ENCODE measurements at places on chromosomes 2 and 18.

GRCh38 chr18:36688020-36688965, 140.5 kb downstream of the TPGS2 start:
- peak; percentile 68 for DNase-seq

DNA sequence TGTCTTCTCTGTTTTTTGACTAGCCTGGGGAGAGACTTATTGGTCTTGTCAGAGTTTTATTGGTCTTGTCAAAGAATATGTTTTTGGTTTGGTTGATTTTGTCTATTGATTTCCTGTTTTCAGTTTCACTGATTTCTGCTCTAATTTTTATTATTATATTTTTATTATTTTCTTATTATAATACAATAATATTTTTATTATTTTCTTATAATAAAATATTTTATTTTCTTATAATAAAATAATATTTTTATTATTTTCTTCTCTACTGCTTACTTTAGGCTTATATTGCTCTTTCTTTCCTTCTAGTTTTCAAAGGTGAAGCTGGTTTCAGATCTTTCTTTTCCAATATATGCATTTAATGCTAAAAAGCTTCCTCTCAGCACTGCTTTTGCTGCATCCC, 62.0 kb downstream of the TRAPPC12 start:
- DNase-seq: no peak

GRCh38 chr2:144500563-144500962, 19.4 kb downstream of the ZEB2 start:
- no peak for DNase-seq

GRCh38 chr2:10515887-10516286, 67.8 kb upstream of the ODC1 start:
- no peak for DNase-seq

DNA sequence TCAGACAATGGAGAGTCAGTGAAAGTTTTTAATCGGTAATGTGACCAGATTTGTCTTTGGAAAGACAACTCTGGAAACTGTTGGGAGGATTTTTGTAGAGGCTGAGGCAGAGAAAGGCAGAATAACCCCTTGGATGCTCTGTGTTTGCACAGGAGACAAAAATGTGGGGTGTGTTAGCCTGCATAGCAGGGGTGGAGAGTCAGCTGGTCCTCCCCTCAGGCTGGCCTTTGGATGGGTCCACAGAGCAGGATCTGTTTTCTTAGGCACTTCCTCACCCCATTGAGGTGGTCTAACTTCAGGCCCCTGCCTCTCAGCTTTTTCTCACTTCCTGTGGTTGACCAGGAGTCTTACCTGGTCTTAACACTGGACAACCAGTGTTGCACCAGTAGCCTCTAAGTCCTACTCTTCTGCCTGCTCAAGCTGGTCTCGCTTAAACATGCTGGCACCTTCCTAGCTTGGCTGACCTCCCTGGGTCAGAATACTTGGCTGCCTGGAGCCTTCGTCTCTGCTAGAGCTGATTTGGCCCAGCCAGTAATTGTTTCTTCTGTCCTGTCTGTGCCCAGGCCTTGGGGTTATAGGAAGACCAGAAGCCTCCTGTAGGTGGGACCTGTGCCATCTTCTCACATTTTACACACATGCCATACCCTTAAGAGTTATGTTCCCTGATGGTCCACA, 259.8 kb upstream of the RASGRP3 start:
- DNase-seq: peak; percentile 70

DNA sequence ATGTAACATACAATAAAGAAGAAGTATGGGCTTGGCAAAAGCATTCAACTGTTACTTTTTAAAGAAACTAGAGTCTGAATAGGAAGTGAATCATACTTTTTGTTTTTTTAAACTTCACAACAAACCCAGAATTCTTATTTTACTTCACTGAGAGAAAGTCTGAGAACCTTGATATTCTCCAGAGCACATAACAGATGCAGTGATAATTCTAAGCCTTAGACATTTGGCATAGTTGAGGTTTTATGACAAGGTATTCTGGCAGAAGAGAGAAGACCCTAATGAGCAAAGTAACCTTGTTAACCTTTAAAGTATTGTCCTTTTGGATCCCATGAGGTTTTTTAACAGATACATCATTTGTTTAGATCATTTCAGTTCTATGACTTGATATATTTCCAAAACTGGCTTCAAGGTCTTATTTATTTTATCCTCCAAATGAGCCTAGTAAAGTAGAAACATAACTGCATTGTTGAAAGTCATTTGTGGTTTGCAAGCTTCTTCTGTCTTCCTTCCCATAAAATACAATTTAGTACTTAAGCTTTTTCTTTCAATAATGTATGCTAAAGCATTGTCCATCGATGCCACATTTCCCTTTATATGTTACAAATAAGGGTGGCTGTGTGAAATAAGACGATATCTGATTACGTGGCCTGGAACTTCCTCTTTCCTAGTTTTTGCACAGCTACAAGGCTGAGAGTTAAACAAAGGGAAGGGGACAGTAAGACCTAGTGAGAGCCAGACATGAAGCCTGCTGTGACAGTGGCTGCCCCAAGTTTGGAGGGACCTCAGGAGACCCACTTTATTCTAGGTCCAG, 86.1 kb upstream of the ITPRID2 start:
- no peak for DNase-seq

- no peak for DNase-seq
These were observed 41.0 kb upstream of the ACTR3 start for GRCh38 chr2:113848758-113849415.

DNA sequence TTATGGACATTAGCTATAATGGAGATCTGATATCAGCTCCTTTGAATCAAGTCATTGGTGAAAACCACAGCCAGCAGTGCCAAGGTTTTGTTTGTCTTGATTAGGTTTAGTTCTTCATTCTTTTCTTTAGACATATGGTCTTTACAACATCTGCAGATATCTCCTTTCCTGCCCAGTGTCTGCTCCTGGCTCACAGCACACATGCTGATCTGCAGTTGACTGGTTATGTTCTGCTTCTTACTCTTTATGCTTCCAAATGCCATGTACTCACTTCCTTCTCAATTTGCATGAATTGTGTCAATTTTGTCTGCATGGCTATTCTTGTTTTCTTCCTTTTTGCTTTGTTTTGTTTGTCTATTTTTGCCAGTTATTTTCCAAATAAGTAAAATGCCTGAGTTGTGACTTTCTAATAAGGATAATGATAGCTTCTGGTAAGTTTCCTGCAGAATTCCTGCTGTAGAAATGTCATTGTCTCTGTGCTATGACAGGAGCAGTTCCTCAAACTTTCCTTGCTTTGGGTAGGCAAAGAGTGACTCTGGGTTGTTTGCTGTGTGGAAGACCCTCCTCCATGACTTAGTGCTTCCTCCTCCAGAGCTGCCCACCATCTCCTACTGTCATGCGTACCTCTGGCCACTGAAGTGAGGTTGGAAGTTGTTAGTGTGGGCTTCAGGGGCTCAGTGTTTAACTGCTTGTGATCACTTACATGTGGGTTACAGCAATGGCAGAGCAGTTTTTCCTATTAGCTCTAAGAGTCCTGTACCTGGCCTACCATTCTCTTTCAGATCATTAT, 8.2 kb downstream of the ARHGAP25 start:
- DNase-seq: no peak

DNA sequence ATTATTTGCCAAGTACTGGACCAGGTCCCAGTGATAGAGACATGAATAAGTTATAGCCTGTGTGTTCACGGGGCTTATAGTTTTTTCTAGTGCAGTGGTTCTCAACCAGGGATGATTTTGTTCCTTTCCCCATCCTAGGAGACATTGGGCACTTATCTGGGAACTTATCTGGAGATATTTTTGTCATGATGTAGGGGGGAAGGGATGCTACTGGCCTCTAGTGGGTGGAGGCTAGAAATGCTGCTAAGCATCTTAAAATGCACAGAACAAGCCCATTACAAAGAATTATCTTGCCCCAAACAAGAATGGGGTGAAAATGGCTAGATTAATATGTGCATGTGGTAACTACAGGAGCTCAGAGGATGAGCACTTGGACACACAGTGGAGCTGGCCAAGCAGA, 75.2 kb downstream of the KLHL29 start:
- DNase-seq: no peak

DNA sequence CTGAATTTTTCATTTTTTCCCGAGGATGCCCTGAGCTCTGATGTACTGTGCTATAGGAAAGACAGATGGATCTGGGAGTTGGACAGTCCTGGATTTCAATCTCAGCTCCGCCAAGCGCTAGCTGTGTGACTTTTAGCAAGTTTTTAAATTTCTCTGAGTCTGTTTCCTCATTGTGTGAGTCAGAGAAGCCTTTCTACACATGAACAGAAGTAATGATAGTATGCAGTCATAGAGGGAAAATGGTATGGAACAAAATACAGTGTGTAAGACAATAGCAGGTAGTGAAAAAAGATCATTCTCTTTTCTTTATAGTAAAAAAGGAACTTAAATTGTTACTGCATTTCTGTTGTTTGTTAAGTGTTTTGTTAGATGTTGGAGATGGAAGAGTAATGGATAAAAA, 52.4 kb upstream of the PPM1B start:
- no peak for DNase-seq
